ENCODE measurements at places on chromosomes 7 and 10. TPM values are rescaled to one million over a fixed set of nuclear protein-coding genes. Genes with fewer than 3 reads are reported as not detected.

GRCh38 chr10:118912961-118913600 is 116.4 kb upstream of the NANOS1 start:
- H3K27me3 ChIP-seq, result peaks cover 2% of the 10 kb centered on the region
- DNase-seq, result no peak
- H3K4me1 ChIP-seq, result peaks cover 5% of the 10 kb centered on the region
- H3K36me3 ChIP-seq, result no peaks in the 10 kb centered on the region
- no peak overlapping the region for H3K27ac ChIP-seq

GRCh38 chr7:106045586-106045985 is 66.5 kb downstream of the SYPL1 start:
- H3K27me3 ChIP-seq, result peaks cover 14% of the 10 kb centered on the region
- no peaks in the 10 kb centered on the region for H3K36me3 ChIP-seq
- no peak for DNase-seq
- no peak overlapping the region for H3K4me3 ChIP-seq
- H3K4me1 ChIP-seq, result peaks cover 27% of the 10 kb centered on the region

DNA sequence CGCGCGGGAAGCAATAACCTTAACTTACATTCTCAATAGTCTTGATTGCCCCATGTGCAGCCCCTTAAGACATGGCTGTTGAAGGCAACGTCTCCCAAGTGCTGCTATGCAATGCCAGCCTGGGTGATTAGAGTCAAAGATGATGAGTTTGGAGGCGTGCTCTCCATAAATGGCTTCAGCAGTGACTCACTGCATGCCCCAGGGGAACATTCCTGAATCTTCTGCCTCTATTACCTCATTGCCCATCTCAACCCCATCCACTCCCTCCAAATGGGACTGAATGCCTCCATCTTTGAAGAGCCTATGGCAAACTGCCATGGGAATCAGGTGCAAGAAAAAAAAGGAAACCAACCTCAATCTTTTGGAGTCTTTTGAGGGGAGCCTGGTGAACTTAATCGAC is 282.8 kb downstream of the SNX10 start:
- H3K36me3 ChIP-seq, result no peaks in the 10 kb centered on the region
- peaks cover 2% of the 10 kb centered on the region for H3K27me3 ChIP-seq
- H3K4me1 ChIP-seq, result no peaks in the 10 kb centered on the region
- H3K27ac ChIP-seq, result no peak overlapping the region
- H3K4me3 ChIP-seq, result no peak overlapping the region
- DNase-seq, result no peak

Gene FUOM
- 34.4 TPM for total RNA-seq

DNA sequence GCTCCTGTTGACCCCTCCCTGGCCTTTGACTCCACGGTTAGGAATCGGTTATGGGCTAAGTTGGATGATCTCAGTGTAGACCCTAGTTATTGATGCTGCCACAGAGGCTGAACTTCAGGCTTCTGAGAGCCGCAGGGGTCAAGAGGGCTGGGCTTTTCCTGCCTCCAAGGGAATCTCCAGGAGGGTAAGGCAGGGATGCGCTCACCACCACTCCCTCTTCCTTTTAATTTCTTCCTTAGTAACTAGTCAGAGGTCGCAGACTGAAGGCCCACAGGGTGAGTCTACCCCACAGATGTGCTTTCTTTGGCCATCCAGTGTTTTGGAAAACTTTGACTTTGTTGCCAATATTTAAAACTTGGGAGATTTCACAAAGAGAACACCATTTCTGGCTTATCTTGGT is 151.0 kb upstream of the TCF7L2 start:
- no peak overlapping the region for H3K27ac ChIP-seq
- no peak overlapping the region for H3K4me3 ChIP-seq
- no peak for DNase-seq
- H3K4me1 ChIP-seq, result no peaks in the 10 kb centered on the region

Gene ENTPD1
- total RNA-seq, result 5.2 TPM

DNA sequence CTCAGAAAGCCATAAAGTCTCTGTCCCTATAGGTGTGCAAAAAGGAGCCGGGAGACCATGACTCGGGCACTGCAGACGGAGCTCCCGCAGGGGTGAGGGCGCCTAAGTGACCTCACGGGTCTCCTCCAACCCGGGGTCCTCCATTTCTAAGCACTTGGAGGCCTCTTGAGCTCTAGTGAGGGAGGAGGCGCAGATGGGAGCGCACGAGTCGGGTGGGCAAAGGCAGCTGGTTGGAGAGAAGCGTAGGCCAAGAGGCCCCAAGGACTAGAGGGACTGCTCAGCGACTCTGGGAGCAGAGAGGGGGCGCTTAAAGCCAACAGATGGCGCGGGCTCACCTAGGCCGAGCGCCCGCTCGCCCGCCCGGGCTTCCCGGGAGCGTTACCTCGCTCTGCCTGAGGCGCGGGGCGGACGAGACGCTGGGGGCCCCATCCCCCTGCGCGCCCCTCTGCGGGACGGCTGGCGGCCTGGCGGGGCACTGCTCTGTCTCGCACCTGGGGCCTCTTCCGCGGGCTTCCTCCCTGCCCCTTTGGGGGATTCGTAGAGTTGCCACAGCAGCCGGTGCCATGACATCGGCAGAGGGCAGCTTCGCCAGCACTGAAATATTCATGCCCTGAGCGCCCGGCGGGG is 523 bp upstream of the CDH23 start:
- H3K27me3 ChIP-seq, result peaks cover 71% of the 10 kb centered on the region
- H3K27ac ChIP-seq, result no peak overlapping the region
- peaks cover 6% of the 10 kb centered on the region for H3K4me1 ChIP-seq
- H3K4me3 ChIP-seq, result peak overlapping the region; percentile 17
- H3K36me3 ChIP-seq, result no peaks in the 10 kb centered on the region
- DNase-seq, result no peak

DNA sequence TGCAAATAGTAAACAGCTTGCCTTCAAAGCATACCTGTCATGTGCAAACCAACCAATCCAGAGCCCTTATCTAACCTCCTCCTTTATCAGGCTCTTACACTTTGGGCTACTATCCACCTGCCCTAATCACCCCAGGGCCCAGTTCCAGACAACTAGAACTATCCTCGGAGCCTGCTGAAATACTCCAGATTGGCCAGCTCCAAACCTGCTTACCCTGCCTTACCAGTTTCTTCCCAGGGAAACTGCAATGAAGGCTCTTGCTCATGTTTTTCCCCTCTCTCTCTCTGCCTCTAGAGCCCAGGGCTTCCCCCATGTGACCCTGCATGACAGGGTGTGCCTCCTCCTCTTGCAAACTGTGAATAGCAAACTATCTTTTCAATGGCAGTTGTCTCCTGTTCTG is 81.4 kb upstream of the CAPZA2 start:
- no peak for DNase-seq
- peaks cover 2% of the 10 kb centered on the region for H3K36me3 ChIP-seq

GRCh38 chr10:125092564-125093031 is 67.8 kb downstream of the CTBP2 start:
- peaks cover 5% of the 10 kb centered on the region for H3K36me3 ChIP-seq
- no peak overlapping the region for H3K4me3 ChIP-seq
- peak; percentile 67 for DNase-seq
- H3K27me3 ChIP-seq, result no peaks in the 10 kb centered on the region

DNA sequence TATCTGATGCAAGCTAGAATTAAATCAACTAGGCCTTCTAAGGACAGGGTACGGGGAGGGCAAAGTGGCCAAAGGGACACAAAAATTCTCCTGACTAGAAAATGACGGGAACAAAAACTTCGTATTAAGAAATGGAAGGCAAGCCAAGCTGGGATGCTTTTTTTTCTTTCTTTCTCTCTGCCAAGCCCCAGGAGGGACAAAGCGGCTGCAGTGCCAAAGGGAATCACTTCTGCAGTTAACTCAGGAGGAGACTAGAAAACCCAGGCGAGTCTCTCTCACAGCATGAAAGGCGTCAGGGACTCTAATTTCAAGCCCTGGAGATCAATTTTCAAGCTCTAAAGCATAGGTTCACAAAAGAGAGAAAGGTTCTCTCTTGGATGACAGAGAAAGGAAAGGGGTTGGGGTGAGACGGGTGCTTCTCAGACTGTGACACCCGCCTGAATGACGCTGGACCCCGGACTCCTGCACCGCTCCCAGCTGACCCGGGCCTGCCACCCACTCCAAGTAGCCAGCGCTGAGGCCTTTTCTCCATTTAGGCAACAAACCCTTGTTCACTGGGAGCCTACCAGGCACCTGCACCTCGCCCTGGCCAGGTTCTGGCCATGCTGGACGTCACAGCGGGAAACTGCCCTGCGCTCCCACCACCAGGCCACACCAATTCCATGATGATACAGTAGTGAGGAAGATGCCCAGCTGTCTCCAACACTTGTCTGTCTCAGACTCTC is 56.5 kb downstream of the KIAA1549 start:
- no peaks in the 10 kb centered on the region for H3K36me3 ChIP-seq
- H3K27ac ChIP-seq, result peak overlapping the region; percentile 79
- no peak overlapping the region for H3K4me3 ChIP-seq
- no peak for DNase-seq

Gene COL13A1
- 25.6 TPM for total RNA-seq

DNA sequence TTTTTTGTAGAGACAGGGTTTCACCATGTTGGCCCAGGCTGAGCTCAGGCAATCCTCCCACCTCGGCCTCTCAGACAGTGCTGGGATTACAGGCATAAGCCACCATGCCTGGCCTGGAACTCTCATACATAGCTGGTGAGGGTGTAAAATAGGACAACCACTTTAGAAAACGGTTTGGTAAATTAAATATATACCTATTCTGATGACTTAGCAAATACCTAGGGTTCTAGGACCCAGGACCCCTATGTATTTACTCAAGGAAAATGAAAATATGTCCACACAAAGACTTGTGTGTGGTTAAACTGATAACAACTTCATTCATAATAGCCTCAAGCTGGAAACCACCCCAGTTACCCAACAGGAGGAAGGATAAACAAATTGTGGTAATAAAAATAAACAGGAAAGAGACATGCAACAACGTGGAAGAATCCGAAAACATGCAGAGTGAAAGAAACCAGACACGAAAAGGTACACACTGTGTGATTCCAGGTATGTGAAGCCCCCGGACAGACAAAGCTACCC is 52.7 kb downstream of the CARD11 start:
- peaks cover 10% of the 10 kb centered on the region for H3K36me3 ChIP-seq
- H3K4me3 ChIP-seq, result no peak overlapping the region
- H3K27ac ChIP-seq, result no peak overlapping the region
- peaks cover 7% of the 10 kb centered on the region for H3K27me3 ChIP-seq
- no peak for DNase-seq

GRCh38 chr7:30157204-30157603 is 22.4 kb downstream of the MTURN start:
- no peak for DNase-seq
- no peaks in the 10 kb centered on the region for H3K27me3 ChIP-seq
- no peak overlapping the region for H3K4me3 ChIP-seq
- peaks cover 5% of the 10 kb centered on the region for H3K4me1 ChIP-seq
- no peak overlapping the region for H3K27ac ChIP-seq

GRCh38 chr7:24129597-24129996 is 154.4 kb upstream of the NPY start:
- no peak overlapping the region for H3K27ac ChIP-seq
- H3K4me3 ChIP-seq, result no peak overlapping the region
- H3K4me1 ChIP-seq, result no peaks in the 10 kb centered on the region
- peaks cover 12% of the 10 kb centered on the region for H3K27me3 ChIP-seq
- no peak for DNase-seq

Gene CALML5
- total RNA-seq, result not detected

Gene STK32C
- total RNA-seq, result 17.9 TPM

DNA sequence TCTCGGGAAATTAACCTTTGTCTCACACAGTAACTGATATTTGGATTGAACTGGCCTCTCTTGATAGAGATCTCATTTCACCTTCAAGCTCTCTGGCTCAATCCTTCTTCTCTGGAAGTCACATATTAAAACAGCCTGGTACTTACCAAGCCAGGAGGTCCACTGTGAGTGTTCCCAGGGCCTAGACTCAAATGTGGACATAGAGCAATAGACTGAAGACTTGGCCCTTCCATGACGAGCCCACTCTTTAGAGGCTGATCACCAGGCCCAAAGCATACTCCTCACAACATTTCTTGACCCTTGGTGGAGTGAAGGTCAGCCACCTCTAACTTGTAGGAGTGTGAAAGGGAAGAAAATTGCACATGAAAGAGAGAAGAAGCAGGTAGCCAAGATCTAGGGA is 38.5 kb downstream of the COL1A2 start:
- no peak overlapping the region for H3K4me3 ChIP-seq
- DNase-seq, result no peak
- peaks cover 22% of the 10 kb centered on the region for H3K36me3 ChIP-seq
- H3K27ac ChIP-seq, result peak overlapping the region; percentile 84

DNA sequence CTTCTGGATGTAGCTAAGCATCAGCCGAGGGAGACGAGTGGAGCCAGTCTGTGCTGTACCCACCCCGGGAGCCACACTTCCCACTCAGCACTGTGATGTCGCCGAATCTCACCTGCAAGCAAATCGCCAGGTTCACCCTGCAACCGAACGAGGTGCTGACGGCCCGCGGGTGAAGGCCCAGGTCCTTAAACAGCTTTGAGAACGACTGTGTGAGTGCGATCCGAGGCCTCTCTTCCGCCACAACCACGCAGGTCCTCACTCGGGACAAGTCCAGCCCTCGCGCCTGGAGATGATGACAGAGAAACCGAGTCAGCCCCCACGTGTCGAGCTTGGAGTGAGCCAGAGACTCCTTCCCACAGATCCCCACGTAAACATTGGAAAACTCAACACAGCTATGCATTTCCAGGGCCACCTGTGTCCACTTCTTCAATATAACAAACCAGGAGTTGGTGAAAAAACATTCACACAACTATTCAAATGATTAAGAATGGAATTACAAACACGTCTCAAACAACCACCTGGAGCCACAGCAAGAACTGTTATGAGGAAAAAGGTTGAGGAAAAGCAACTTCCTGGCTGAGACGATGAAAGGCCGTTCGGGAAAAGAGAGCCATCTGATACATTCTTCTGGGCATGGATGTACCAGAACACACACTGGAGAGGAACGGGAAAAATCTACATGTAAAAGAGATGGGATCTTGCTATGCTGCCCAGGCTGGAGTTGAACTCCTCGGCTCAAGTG is 191.8 kb downstream of the ZMYND11 start:
- no peak overlapping the region for H3K4me3 ChIP-seq
- no peak for DNase-seq
- peaks cover 38% of the 10 kb centered on the region for H3K4me1 ChIP-seq
- H3K36me3 ChIP-seq, result peaks cover 11% of the 10 kb centered on the region

Gene PLCE1
- total RNA-seq, result 10.6 TPM

Gene GPR37
- 1.6 TPM for total RNA-seq

DNA sequence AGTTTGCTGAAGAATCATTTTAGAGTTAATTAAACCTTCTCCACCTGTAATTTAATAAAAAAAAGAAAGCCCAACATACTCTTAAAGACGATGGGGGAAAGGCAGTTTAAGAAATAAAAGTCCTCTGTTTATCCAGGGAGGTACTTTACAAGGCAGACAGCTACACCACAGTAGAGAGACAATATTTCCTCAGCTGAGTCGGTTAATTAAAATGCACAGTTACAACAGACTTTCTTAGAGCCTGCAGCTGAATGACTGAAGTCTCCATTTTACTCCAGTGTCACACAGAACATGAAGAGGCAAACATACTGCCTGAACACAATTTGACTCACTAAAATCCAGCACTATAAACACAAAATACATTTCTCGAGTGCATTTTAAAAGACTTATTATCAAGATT is 15.1 kb downstream of the LRRTM3 start:
- H3K4me3 ChIP-seq, result no peak overlapping the region
- H3K27ac ChIP-seq, result no peak overlapping the region
- H3K4me1 ChIP-seq, result no peaks in the 10 kb centered on the region
- H3K27me3 ChIP-seq, result peaks cover 19% of the 10 kb centered on the region

- no peak overlapping the region for H3K27ac ChIP-seq
- H3K27me3 ChIP-seq, result no peaks in the 10 kb centered on the region
- H3K4me3 ChIP-seq, result no peak overlapping the region
- peaks cover 7% of the 10 kb centered on the region for H3K4me1 ChIP-seq
- H3K36me3 ChIP-seq, result peaks cover 3% of the 10 kb centered on the region
- no peak for DNase-seq
These were observed 53.6 kb downstream of the VPS41 start for GRCh38 chr7:38855386-38855785.
